ENCODE measurements at places on chromosomes 5 and 9.

DNA sequence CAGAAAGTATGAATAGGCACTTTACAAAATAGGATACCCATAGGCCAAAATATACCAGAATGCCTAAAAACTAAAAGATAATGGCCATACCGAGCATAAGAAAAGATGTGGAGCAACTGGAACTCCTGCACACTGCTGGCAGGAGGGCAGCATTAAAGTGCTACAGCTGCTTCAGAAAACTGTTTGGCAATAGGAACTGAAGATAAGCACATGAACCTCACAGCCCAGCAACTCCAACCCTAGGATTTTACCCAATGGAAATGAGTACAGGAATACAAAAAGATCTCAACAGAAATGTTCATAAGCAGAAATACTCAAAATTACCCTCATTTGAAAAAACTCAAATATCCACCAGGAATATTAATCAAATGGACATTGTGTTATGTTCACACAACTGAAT is 209.3 kb downstream of the SPOCK1 start:
- DNase-seq = no peak

GRCh38 chr5:115354246-115354645 is 57.8 kb upstream of the CCDC112 start:
- DNase-seq = no peak

DNA sequence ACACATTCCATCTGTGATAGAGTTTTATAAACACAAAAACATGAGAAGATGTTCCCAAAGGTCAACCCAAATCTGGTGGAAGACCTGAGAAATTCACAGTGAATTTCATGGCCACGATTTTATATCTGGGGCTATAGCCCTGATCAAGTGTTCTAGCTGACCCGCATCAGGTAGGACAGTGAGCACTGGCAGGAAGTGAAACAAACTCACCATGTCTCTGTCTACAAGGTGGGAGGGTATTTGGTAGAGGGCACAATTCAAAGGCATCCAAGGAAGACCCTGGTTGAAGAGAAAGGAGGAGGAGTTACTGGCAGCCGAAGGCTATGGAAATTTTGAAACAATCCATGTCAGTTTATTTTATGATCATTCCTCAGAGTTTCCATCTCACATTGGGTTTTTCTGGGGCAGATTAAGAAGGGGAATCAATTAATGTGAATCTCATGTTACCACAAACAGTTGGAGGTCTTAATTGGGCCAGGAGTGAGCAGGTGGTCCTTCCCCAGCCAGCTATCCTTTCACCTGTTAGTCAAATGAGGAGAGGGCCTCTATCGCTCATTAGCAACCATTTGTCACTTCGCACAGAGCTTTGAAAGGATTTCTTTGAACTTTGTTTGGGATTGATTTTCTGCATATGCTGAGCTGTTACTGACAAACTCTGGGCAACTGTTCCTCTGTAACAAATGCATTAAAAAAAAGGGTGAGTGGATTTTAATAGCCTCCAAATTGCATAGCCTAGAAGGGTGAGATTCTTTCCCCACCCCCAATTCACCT is 612.0 kb upstream of the CLINT1 start:
- no peak for DNase-seq

- DNase-seq = no peak
These were observed 154.6 kb downstream of the COL23A1 start for GRCh38 chr5:178435321-178436238.

DNA sequence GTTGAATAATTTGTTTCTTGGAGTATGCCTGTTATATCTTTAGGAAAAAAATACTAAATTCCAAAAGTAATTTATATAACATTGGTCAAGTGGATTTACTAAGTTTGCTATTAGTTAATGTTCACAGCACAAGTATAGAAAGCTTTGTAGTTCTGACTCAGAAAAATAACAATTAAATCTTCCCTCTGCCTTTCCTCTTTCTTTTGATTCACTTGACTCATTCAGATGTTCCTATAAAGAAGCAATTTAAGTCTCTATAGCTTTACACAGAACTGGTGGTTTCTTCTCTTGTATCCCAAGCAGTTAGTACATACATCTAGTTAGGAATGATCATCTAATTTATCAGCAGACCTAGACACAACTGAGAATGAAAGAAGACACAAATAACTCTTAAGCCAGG is 4.5 kb upstream of the CDC42SE2 start:
- no peak for DNase-seq

GRCh38 chr5:1522601-1523479 is 920 bp downstream of the LPCAT1 start:
- peak; percentile 14 for DNase-seq

GRCh38 chr5:178131446-178131996 is 707 bp downstream of the RMND5B start:
- no peak for DNase-seq

GRCh38 chr9:92484563-92484962 is 2.3 kb upstream of the ASPN start:
- no peak for DNase-seq

DNA sequence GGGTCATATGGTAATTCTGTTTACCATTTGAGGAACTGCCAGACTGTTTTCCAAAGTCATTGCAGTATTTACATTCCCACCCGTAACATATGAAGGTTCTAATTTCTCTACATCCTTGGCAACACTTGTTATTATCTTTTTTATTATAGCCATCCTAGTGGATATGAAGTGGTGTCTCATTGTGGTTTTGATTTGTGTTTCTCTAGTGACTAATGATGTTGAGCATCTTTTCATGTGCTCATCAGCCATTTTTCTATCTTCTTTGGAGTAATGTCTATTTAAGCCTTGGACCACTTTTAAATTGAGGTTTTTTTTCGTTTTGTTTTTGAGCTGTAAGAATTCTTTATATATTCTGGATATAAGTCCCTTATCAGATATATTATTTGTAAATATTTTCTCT is 132.8 kb upstream of the RUSC2 start:
- DNase-seq = no peak

DNA sequence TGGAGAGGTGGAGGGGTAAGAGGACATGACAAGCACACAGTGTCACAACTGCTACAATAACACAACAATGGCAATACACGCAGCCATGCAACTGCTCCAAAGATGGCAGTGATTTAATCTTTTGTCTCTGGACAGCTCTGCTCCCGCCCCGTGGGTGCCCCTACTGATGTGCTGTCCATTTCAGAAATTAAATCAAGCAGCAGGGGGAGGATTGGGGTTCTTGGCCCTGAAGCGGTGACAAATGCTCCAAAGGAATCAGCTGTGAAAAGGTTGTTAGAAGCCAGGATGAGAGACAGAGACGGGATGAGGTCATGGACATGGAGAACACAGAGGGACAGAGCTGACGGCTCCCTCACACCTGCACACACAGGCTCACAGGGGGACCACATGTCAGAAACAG is 22.6 kb downstream of the CNTFR start:
- no peak for DNase-seq

DNA sequence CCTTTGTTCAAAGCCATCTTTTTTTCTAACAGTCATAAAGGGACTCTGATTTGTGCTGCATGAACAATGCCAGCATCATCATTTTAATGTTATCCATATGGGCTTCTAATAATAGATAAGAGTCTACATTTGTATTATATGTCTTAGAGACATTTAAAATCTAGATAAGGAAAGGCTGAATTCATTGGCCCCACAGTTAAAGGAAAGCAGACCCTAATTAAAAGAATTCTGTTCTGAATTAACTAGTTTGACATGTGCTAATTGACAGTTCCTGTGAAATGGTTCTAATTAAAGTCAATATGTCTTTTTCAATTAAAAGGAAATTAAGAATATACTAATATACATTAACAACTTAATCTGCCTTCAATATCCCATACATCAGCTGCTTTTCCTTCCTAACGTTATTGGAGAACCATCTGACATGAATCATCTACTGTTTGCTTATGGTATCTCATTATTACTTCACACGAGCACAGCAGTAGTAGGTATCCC is 104.7 kb downstream of the NR2F1-AS1 start:
- DNase-seq = no peak

GRCh38 chr9:117013440-117013995 is 326.4 kb downstream of the TRIM32 start:
- DNase-seq = no peak

- DNase-seq = no peak
These were observed 304.1 kb downstream of the ARRDC3 start for GRCh38 chr5:91079037-91079436.

- no peak for DNase-seq
These were observed 42.0 kb downstream of the SUB1 start for GRCh38 chr5:32627219-32627870.

DNA sequence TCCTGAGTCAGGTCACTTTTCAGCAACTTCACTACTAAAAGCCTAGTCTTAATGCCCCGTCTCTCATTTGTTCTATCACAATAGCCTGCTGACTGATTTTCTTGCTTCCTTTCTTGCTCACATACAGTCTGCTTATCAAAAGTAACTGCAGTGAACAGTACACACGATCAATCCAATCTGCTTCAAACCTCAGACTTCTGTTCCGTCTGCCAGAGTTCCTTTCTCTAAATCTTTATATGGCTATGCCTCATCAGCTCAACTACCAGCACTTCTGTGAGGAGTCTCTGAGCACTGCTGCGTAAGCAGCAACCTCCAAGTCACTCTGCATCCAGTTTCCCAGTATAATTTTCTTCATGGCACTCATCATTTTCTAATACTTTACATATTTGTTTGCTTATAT is 34.8 kb upstream of the PUM3 start:
- no peak for DNase-seq

DNA sequence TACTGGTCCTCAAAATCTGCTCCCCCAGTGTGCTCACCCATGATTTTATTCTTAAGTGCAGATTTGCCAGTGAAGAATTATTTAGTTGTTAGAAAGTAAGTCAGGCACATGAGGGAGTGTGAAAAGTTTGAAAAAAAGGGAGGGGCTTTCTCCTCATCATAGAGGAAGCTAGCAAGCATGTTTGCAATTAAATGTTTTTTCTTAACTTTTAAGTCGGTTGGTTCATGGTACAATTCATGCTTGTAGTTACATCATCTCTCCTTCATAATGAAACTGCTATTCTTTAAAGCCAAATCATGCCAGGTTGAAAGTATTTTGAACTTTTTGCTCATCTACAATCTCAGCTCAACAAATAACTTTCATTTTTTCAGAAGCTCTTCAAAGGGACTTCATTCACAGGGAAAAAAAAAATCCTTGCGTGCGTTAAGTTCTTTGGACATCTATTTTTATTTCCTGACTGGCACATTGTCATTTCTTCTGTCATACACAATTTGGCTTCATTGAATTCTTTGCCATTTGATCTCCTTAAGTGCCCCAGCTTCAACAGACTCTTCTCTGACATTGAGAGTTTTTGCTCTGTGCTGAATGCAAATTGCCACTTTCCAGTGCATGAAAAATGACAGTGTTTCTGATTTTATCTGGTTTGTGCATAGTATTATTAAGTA is 456.9 kb downstream of the TMEM232 start:
- no peak for DNase-seq

GRCh38 chr9:93750045-93750444 is 173.7 kb downstream of the PHF2 start:
- no peak for DNase-seq

- no peak for DNase-seq
These were observed 140.4 kb upstream of the ADRA1B start for GRCh38 chr5:159775890-159776289.

DNA sequence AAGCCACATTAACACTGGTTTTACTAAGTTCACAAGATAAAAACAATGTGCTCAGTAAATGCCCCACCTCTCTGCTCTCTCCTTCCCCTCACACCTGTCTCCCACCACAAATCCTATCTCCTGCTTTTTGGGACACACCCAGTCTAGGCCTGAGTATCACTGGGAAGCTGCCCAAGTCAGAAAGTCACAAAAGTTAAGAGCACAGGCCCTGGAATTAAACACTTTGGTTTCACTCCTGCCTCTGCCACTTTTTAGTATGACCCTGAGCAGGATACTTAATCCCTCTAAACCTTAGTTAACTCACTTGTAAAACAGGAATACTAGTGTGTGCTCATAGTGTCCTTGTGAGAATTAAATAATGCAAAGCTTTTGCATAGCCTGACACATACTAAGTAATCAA is 11.3 kb downstream of the C5 start:
- DNase-seq = no peak

GRCh38 chr9:129131300-129132145 is 20.3 kb downstream of the PTPA start:
- peak; percentile 72 for DNase-seq

- DNase-seq = no peak
These were observed 151.7 kb downstream of the PRELID2 start for GRCh38 chr5:145683431-145683830.

DNA sequence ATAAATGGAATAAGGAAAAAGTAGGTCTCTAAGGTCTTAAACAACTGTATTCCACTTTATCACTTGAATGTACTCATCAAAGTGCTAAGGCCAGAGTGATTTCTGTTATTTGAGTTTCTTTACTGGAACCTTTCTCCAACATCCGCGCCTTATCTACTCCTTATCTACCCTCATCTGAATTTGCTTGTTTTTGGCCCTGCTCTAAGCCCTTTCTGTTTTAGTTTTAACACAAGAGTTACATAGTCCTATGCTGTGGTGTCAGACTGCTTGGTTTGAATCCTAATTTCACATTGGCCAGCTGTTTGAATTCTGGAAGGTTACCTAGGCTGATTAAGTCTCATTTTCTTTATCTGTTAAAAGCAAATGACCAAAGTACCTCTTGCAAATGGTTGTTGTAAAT is 128.3 kb downstream of the PCSK5 start:
- no peak for DNase-seq

GRCh38 chr5:6383376-6383775 is 5.0 kb upstream of the MED10 start:
- DNase-seq = no peak

DNA sequence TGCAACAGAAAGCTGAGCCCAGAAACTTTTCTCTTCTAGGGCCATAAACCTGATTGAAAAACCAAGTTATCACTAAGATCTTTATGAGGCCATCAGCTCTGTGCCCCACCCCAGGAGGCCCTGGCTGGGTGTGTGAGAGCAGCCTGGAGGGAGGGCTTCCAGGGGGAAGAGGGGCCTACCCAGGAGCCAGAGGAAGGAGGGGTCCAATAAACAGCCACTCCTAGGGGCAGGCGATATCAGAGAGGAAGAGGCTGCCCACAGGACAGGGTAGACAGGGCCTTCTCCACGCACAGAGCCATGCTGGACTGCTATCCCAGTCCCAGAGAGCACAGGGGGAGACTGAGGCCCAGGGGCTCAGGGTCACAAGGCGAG is 4.5 kb upstream of the CDX1 start:
- DNase-seq = no peak

- no peak for DNase-seq
These were observed 105.3 kb downstream of the THBS4 start for GRCh38 chr5:80140496-80140895.

Measured in uterus (tissue), 4 donors.